ENCODE measurements at places on chromosomes 12 and 14.

DNA sequence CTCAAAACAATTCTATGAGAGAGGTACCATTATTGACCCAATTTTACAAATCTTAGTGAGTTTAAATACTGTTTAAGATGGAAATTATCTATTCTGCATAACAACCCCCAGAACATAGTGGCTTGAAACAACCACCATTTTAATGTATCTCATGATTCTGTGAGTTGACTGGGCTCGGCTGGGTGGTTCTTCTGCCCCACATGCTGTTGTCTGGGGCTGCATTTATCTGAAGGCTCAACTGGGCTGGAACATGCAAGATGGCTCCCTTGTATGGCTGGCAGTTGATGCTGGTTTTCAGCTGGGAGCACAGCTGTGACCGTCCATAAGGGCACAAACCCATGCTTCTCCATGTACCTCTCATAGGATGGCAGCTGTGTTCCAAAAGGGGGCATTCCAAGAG is 82.2 kb downstream of the DRAM1 start:
- no peak for DNase-seq

GRCh38 chr12:5480218-5480937 is 48.5 kb downstream of the NTF3 start:
- DNase-seq: no peak

DNA sequence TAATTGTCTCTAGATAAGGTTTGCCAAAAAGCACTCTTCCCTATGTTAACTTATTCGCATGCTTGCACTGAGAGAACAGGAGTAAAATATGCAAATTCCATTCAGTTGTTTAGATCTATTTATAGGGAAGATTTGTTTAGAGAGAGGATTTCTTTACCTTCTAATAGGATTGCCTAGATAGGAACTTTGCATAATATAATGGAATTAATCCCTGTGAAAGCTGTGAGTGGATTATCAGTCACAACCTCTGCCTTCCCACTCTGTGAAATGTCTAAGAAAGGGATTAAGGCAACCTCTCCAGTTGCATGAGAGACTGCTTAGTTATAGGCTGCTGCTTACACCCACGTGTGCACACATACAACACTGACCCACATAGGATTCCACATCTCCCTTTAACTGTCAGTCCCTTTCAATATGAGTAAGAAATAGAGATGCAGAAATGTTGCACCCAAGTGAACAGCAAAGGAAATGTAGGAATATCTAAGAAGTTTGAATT is 83.2 kb downstream of the ALG10B start:
- no peak for DNase-seq

- no peak for DNase-seq
Measured at GRCh38 chr12:59699421-59700152, 103.8 kb downstream of the SLC16A7 start.

DNA sequence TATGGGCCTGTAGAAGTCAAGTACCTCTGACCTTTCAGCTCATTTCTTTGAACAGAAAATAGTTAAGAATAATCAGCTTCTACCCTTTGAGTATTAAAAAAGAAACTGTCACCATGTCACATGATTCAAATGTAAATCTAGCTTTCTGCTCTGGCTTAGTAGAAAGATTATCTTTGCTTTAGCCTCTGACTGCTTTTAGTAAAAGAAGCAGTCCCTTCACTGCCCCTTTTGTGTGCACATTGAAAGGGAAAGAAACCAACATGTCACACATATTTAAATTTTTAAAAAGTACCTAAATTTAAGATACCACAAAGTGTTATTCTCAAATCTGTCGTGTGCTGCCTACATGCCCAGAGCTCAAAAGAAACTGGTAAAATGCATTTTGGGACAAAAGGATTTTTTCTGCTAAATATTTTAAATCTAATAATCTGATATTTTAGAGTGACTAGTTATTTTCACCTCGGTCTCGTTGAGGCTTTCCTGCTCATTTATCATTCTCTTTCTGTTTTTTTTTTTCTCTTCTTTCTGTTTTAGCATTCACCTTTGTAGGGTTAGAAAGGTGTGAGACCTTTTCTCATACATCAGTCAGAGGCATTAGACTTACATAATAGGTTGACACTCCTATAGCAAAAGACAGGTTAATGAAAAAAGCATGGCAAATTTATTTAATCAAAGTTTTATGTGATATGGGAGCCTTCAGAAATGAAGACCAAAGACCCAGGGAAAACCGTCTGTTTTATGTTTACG is 41.3 kb downstream of the SLC16A7 start:
- no peak for DNase-seq

- no peak for DNase-seq
Measured at GRCh38 chr12:88351146-88351545, 209.0 kb downstream of the TMTC3 start.

GRCh38 chr12:56872366-56872765 is 61.8 kb downstream of the SDR9C7 start:
- no peak for DNase-seq

- DNase-seq: no peak
Measured at GRCh38 chr12:106251631-106252455, 4.0 kb upstream of the CKAP4 start.

DNA sequence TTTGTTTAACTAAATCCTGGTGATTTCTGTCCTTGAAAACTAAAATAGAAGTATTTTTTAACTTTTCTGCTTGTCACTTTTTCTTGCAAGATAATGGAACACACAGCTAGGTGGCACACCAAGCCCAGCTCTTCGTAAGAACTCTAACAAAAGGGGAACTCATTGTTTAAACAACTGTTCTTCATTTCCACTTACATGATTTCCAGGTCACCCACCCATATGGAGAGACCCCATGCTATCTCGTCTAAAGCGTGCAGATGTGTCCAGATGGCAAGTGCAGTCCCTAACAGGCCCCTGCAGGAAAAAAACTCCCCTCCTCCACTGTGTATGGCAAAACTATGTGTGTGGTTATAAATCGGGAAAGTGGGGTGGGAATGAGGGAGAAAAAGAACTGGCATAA is 43.3 kb upstream of the NT5DC3 start:
- no peak for DNase-seq

GRCh38 chr14:54424479-54424901 is 16.7 kb downstream of the CNIH1 start:
- no peak for DNase-seq

DNA sequence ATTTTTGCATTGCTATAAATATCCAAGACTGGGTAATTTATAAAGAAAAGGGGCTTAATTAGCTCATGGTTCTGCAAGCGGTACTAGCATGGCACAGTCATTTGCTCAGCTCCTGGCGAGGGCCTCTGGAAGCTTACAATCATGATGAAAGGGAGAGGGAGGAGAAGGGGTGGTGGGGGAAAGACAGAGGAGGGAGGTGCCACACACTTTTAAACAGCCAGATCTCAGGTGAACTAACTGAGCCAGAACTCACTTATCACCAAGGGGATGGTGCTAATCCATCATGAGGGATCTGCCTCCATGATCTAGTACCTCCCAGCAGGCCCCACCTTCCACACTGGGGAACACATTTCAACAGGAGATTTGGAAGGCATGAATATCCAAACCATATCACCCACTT is 476.3 kb downstream of the PCNX1 start:
- no peak for DNase-seq

DNA sequence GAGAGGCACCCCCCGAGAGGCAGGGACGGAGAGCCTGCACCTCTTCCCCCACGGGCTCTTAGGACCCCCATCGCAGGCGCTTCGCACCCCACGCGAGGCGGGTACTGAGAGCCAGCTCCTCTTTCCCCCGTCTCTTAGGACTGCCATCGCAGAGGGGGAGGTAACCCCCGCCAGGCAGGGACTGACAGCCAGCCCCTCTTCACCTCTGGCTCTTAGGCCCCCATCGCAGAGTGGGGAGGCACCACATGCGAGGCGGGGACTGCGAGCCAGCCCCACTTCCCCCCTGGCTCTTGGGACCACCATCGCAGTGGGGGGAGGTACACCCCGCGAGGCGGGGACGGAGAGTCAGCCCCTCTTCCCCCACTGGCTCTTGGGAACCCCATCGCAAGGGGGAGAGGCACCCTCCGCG is 46.1 kb downstream of the DDX11 start:
- DNase-seq: no peak

DNA sequence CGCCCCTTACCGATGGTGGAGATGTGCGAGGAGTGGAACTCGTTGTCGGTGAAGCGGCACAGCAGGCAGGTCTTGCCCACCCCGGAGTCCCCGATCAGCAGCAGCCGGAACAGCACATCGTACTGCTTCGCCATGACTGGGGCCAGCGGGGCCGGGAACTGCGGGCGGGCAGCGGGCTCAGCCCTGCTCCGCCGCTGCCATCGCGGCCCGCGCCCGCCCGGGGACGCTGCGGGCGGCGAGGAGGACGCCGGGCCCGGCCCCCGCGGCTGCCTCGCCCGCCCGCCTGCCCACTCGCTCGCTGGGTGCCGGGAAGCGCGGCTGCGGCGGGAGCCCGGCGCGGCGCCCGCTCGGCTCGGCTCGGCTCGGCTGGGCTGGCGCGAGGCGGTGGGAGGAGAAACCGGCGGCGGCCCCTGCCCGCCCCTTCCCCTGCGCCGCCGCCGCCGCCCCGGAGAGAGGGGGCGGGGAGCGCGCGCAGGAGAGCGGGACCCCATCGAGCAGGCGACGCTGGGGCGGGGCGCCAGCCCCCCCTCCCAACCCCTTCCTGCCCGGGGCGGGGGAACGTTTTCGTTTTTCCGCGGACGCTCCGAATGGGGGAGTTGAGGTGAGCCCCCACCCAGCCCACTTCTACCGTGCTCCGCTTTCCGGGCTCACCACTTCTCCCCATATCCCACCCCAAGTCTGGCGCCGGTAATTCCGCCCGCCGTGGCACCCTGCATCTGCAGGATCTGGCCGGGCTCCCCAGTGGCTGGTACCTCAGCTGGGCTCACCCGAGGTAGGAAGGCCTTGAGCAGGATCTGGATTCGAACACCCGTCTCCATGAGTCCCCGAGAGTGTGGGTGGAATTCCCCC is at the start of gene RAB15:
RAB15 (minus strand) TSS at position 394 of the 849 bp plus-strand sequence; CDS start at position 134, 260 bp downstream.
- no peak for DNase-seq

GRCh38 chr14:28630100-28630499 is 136.5 kb upstream of the FOXG1 start:
- no peak for DNase-seq

DNA sequence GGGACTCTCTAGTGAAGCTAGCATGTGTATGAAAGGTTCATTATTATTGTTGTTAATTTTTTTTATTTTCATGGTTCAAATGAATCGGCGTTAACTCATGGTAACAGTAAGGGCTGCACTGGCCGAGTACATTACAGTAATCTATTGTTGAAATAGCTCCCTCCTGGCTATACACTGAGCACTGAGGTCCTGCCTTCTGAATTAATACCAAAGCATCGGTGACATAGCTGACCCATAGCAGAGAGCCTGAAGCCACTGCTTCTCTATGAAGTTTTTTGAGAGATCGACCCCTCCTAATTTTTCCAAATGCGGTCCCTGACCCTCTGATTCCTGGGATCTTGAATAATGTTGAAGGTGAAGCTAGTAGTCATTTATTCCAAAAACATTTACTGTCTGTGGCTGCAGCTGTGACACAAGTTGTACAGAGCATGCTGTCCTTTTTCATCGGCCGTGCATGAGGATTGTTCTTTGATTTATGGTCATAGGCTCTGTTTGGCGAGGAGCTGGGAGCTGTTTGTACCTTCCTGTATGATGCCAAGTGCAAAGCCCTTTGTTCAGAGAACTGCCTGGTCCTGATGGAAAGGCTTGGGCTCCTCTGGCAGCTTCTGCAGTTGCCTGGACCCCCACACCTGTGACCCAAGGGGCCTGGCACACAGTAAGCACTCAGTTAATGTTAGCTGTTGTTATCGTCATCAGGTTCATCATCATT is 486.5 kb downstream of the EGLN3 start:
- DNase-seq: no peak

GRCh38 chr12:22105542-22105941 is 59.5 kb downstream of the CMAS start:
- no peak for DNase-seq

DNA sequence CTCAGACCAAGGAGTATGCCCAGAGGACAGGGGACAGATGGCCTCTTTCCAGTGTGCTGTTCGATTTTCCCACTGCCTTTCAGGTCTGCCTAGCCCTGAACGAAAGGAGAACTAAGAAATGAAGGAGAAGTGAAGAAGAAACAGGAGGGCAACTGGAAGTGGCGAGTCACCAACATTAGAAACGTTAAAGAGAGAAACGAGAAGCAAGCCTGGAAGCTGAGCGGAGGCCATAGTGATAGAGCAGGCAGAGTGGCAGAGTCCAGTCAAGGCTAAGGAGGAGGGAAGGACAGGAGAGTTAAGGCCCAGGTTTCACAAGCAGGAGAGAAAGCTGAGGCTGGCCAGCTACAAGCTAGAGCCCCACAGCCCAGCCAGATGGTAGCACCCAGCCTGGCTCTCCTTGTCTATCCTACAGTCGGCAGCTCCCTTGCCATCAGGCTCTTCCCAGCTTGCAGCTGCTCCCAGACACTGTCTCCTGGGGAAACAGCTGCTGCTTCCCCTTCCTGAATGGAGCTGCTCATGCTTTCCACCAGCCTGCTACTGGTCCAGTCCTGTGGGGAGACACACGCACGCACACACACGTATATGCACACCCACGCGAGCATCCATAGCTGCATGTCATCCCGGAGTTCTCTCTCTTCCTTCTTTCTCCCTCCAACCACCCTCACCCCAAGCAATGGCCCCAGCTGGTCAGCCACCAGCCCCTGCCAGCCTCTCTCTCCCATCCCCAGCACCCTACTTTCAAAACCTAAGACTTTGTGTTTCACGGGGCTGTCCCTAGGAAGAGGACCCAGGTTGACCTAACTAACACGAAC is 139.7 kb upstream of the CCND2 start:
- DNase-seq: no peak

- no peak for DNase-seq
Measured at GRCh38 chr14:62179367-62180018, 417.3 kb downstream of the SNAPC1 start.

DNA sequence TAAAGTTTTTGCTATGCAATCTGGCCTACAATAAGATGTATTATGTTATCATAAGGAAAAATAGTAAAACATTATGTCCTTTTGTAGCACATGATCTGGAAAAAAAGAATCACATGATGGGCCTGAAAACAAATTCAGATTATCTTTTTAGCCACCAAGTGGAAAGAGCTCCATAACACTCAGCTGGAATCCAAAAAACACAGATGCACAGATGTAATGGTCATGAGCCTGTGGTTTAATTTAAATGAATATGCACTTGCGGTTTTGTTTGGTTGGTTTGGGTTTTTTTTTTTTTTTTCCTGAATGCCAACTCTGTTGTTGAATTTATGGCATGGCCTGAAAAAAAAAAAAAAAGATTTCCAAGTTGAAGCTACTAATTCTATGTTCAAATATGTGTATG is 4.1 kb downstream of the KCNC2 start:
- DNase-seq: no peak

DNA sequence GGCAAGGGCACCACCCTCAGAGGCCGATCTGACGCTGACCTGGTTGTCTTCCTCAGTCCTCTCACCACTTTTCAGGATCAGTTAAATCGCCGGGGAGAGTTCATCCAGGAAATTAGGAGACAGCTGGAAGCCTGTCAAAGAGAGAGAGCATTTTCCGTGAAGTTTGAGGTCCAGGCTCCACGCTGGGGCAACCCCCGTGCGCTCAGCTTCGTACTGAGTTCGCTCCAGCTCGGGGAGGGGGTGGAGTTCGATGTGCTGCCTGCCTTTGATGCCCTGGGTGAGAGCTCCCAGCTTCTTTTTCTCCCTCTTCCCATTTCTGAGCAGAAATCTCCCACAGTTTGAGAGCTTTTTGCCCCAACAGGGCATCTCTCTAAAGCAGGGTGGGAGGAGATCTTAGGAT is 1.8 kb downstream of the OAS1 start:
- DNase-seq: no peak

GRCh38 chr12:126509572-126509971 is 1444.3 kb downstream of the AACS start:
- DNase-seq: no peak

GRCh38 chr14:70468731-70469130 is 16.8 kb downstream of the ADAM21 start:
- no peak for DNase-seq

- no peak for DNase-seq
Measured at GRCh38 chr14:64720131-64720576, 15.9 kb downstream of the PLEKHG3 start.

Data from esophagus squamous epithelium (tissue), 5 donors.